Melanocyte of skin (primary cell): ENCODE measurements at places on chromosomes 2 and 18. TPM values are rescaled to one million over a fixed set of nuclear protein-coding genes. Genes with fewer than 3 reads are reported as not detected.

The KCNJ3 gene
- total RNA-seq = not detected in 2 replicates

The ARHGAP28 gene
- total RNA-seq = 0.15 and 1.7 TPM in 2 replicates

The EFR3B gene
- 35.3 and 37.9 TPM in 2 replicates for total RNA-seq

The MFSD6 gene
- 9.8 and 16.2 TPM in 2 replicates for total RNA-seq

The TEX51 gene
- total RNA-seq = not detected in 2 replicates

The SCYGR5 gene
- total RNA-seq = not detected in 2 replicates

The ANKRD44 gene
- 47.2 and 49.6 TPM in 2 replicates for total RNA-seq

The CDK5R2 gene
- not detected in 2 replicates for total RNA-seq

The GKN1 gene
- total RNA-seq = not detected in 2 replicates

The G6PC2 gene
- not detected in 2 replicates for total RNA-seq

The PRSS56 gene
- not detected in 2 replicates for total RNA-seq

The YWHAQ gene
- 237 and 258 TPM in 2 replicates for total RNA-seq

The SCN7A gene
- total RNA-seq = not detected in 2 replicates

The TUBA4B gene
- not detected in 2 replicates for total RNA-seq

The FABP1 gene
- total RNA-seq = not detected in 2 replicates

The FBXO15 gene
- 0.33 and 0.77 TPM in 2 replicates for total RNA-seq
